ENCODE measurements at places on chromosomes 12 and 14.
A peak's percentile ranks its signal among the peaks of the same experiment; 100 is the strongest.

DNA sequence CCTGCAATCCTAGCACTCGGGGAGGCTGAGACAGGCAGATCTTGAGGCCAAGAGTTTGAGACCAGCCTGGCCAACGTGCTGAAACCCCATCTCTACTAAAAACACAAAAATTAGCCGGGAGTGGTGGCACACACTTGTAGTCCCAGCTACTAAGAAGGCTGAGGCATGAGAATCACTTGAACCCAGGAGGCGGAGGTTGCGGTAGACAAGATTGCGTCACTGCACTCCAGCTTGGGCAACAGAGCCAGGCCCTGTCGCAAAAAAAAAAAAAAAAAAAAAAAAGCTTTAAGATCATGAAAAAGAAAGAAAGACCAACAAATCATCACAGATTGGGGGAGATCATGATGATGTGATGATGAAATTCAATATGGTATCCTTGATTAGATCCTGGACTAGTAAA lies 30.6 kb downstream of the WDR89 start:
- no peak for DNase-seq

DNA sequence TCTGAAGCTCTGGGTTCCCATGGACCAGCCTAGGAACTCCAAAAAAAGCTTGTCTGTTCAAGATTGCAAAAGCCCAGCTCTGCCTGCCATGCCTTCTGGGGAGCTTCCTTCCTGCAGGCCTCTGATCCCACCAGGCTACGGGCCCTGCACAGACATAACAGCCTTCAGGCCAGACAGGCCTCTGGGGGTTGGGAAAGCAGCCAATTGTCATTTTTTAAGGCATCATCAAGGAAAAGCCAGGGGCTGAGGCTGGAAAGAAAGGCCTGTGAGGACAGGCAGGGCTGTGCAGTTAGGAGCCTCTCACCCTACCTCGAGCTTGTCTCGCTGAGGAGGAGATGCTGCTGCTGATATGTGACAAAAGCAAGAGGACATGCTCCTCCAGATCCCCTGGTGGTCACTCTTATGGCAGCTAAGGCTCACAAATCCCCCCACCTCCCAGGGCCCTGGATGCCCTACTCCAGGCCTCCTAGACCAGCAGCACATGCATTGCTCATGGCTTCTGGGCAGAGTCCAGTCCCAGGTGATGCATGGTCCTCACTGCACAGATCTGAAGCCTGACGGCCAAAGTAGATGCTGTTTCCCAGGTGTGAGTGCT lies 2.9 kb downstream of the TMEM229B start:
- no peak for DNase-seq

DNA sequence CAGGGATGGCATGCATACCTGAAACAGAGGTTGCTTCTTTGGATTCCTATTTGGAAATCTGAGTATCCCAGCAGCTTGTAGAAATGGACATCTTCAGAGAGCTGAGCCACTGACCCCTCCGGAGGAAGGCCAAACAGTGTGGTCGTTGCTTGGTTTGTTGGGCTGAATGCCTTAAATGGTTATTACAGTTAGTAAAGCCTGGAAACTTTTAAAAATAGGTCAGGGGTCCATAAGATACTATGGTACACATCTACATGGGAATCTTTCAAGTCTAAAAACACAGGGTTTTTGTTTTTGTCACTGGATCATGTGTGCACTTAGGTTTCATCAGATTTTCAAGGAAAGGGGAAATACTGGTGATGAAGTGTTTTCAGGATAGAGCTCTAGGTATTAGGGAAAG lies 7.7 kb downstream of the DYRK2 start:
- no peak for DNase-seq

- peak; percentile 85 for DNase-seq
Measured at GRCh38 chr14:25833341-25834126, 764.3 kb downstream of the NOVA1 start.

DNA sequence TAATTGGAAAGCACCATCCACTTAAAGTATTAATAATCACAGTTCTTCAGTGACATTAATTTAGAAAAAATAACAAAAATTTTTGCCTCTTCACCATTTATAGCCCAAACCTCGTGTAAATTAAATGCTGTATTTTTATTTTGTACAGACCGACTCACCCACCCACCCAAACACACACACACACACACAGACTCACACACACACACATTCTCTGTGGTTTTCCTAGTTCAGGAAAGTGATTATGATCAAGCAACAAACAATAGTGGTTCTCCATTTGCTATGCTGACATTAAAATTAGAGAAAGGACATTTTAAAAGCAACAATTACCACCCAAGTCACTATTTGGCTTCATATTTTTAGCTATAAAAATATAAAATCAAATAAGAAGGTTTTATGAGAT lies 112.5 kb upstream of the FLRT2 start:
- DNase-seq, result no peak

DNA sequence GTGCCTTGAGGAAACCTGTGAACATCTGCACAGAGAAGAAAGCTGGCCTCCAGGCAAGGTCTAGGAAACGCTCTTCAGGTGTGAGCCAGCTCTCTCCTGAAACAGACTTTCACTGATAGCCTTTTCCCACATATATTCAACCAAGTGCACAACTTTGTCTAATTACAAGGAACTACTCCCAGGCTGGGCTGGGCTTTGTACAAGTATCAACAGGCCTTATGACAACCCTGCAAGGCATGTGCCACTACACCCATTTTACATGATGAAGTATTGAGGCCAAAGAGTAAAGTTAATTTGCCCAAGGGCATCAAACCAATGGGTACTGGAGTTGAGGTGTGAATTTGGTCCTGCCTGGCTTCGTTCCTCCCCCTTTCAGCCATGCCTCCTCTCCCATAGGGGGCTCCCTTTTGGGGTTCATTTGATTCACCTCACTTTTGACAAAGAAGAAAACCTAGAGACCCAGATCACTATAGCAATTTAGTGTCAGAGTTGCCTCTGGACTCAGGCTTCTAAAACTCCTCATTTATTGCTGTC lies 2.1 kb downstream of the CSRP2 start:
- DNase-seq, result no peak

GRCh38 chr14:54478636-54479215 lies 10.1 kb downstream of the GMFB start:
- DNase-seq, result no peak

DNA sequence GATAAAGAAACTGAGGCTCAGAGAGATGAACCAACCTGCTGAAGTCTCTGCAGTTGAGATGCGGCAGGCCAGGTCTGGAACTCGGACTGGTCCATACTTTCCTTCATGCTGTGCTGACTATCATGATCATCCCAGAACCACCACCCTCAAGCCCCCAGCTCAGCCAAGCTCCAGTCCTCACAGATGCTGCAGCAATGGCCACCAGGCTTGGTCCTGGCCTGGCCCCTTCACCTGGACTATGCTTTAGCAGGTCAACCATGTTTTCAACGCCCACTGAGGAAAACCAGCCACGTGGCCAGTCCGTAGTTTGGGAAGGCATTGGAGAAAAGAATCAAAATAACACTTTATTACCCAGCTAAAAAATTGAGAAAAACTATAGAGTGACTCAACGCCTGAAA lies 1.4 kb downstream of the GPR68 start:
- DNase-seq, result no peak

GRCh38 chr14:79791055-79791732 lies 420.1 kb downstream of the DIO2 start:
- DNase-seq, result no peak

- peak; percentile 80 for DNase-seq
Measured at GRCh38 chr12:10721651-10722501, 1.2 kb downstream of the YBX3 start.

GRCh38 chr14:24959791-24960331 lies 90.1 kb downstream of the STXBP6 start:
- DNase-seq, result no peak

GRCh38 chr12:57735198-57735855 lies 3.2 kb downstream of the AGAP2 start:
- no peak for DNase-seq

DNA sequence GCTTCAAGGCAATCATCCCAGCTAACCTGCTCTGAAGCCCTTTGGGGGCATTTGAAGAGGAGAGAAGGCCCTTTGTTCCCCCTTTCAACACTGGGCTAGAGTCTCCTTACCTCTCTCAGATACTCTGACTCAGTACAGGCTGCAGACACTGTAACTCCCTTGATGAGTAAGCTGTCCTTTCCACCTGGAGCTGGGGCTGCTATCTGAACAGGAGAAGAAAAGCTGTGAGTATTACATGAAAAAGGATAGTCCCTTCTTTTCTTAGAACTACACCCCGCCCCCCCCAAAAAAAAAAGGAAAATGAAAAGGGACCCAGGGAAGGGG lies 186.6 kb upstream of the PLEKHG7 start:
- no peak for DNase-seq

GRCh38 chr14:24181371-24182077 lies 7.1 kb downstream of the IPO4 start:
- no peak for DNase-seq

DNA sequence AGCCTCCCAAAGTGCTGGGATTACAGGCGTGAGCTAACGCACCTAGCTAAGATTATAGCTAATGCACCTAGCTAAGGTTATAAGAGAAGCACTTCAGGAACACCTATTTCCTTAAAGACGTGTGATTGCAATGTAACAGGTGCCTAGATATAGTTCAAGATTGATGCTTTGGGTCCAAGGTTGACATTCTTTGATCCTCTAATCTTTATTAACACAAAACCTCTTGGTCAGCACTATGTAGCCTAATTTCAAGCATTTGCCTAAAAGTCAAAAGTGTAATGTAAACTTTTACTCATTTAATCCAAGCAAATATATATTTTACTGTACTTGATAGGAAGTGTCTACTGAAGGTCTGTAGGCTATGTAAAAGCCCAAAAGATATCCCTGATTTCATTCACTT lies 36.5 kb downstream of the SCFD1 start:
- DNase-seq, result no peak

- DNase-seq, result no peak
Measured at GRCh38 chr12:54006559-54007220, 2.1 kb upstream of the HOXC8 start.

GRCh38 chr14:98961191-98961590 lies 310.8 kb downstream of the BCL11B start:
- DNase-seq, result no peak

DNA sequence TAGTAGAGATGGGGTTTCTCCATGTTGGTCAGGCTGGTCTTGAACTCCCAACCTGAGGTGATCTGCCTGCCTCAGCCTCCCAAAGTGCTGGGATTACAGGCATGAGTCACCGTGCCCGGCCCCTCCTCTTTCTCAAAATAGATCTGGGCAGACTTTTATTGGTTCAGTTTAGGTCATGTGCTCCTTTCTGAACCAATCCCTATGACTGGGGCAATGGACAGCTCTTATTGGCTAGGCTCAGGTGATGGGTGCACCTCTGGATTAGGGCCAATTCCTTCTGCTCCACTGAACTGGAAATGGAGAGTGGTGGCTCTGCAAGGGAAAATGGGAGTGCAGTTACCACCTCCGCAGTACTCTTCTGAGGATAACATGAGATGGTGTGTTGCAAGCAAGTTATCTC lies 6.2 kb upstream of the ATP6V0A2 start:
- DNase-seq, result no peak

DNA sequence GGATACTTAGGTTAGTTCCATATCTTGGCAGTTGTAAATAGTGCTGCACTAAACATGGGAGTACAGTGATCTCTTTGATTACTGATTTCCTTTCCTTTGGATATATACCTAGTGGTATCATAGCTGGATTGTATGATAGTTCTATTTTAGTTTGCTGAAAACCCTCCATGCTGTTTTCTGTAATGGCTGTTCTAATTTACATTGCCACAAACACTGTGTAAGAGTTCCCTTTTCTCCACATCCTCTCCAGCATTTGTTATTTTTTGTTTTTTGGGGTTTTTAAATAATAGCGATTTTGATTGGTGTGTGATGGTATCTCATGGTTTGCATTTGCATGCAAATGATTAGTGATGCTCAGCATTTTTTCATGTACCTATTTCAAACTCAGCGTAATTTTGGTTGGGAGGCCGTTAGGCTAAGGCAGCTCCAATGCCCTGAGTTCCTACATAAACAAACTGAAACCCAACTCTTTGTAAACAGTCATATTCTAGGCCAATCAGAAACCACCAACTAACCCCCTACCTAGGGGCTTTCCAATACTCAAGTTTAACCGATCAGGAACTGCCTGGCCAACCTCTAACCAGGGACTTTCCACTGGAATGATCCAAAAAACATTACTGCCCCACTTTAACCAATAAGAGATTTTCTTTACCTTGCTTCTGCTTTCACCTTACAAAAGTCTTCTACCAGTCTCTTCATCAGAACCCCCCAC lies 171.6 kb downstream of the FBXL14 start:
- DNase-seq, result no peak

DNA sequence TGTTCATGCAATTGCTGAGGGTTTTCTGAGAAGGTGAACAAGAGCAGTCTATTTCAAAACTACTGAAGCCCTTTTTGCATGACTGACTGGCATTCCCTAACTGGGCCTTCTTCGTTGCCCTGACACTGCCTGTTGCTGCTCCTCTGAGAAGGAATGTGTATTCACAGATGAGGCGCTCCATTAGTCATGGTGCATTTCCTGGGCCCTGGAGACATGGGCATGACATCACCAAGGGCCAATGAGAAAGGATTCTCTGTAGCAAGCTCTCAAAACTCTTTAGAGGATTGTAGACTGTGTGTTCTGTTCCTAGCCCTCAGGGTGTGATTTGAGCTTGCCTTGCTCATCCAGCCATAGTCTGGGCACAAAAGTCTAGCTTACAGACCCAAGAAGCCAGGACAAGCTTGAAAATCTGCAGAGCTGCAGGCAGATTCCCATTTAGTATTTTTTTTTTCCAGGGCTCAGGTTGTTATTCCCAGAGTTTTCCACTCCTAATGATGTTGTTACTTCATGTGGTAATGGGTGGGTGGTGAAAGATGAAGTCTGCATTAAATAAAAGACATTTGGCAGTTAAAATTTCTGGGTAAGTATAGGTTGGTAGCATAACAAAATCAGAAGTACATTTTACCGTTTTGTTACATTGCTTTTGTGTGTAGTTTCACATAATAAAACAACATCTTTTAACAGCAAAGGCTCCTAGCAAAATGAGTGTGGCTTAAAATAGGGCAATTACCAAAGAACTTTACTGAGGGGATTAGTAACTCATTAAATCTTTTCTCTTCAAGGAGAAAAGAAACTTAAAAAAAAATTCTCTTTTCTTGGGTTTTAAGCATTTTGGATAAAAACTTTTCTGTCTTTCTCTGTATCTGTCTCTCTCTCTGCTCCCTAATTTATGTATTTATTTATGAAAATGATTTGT lies 318.4 kb downstream of the RAD51B start:
- peak; percentile 52 for DNase-seq

GRCh38 chr14:72524295-72524629 lies 369.6 kb downstream of the DPF3 start:
- DNase-seq, result no peak

GRCh38 chr12:52171950-52172512 lies 19.8 kb downstream of the KRT80 start:
- no peak for DNase-seq

- DNase-seq, result no peak
Measured at GRCh38 chr14:88323086-88323522, at the start of gene KCNK10. KCNK10 (minus strand) TSS chr14:88323269; CDS start chr14:88322798, 471 bp downstream.

- DNase-seq, result peak; percentile 55
Measured at GRCh38 chr12:103442822-103443221, 52.9 kb downstream of the C12orf42 start.
